ENCODE measurements at places on chromosomes 2 and 18.

- DNase-seq, result no peak
Observed at GRCh38 chr2:21800356-21800755, 676.6 kb downstream of the TDRD15 start.

- no peak for DNase-seq
Observed at GRCh38 chr2:46024146-46024779, 272.9 kb upstream of the EPAS1 start.

- no peak for DNase-seq
Observed at GRCh38 chr2:19987936-19988335, 2.0 kb downstream of the WDR35 start.

- no peak for DNase-seq
Observed at GRCh38 chr2:43724728-43725526, 48.7 kb upstream of the C1GALT1C1L start.

DNA sequence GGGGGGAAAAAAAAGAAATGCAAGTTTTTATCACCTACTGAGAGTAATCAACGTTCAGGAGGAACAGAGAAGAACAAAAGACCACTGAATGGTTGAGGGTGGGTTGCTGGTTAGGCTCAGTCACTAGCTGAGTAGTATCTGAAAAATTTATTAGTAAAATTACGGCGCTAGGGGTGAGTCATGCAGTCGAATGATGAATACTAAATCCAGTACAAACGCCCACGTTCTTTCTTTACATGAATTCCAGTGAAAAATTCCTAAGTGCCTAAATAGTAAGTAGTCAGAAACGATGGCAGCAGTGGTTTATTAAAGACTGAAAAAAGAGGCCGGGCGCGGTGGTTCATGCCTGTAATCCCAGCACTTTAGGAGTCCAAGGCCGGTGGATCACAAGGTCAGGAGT, 52.0 kb downstream of the TEKT4 start:
- no peak for DNase-seq

DNA sequence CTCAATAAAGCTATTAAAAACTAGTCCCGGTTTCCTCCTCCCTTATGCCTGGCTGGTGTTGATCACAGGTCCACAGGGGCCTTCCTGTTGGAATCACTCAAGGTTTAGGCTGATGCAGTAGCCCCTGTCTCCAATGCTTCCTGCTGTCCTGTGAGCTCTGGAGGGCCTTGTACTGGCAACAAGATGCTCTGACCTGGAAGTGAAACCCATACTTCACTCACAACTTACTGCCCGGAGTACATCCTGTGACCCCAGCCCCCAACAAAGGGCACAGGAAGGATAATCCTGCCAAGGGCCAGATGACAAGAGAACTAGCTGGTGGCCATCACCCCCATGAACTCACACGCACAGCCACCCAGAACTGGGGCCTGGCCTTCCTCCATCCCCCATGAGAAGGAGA, 50.3 kb downstream of the ZBTB7C start:
- no peak for DNase-seq

- no peak for DNase-seq
Observed at GRCh38 chr2:212777020-212777491, 238.5 kb upstream of the ERBB4 start.

GRCh38 chr2:232889876-232890401, 19.9 kb downstream of the SNORC start:
- DNase-seq, result peak; percentile 41

GRCh38 chr18:73848656-73849055, 299.0 kb downstream of the FBXO15 start:
- DNase-seq, result no peak

DNA sequence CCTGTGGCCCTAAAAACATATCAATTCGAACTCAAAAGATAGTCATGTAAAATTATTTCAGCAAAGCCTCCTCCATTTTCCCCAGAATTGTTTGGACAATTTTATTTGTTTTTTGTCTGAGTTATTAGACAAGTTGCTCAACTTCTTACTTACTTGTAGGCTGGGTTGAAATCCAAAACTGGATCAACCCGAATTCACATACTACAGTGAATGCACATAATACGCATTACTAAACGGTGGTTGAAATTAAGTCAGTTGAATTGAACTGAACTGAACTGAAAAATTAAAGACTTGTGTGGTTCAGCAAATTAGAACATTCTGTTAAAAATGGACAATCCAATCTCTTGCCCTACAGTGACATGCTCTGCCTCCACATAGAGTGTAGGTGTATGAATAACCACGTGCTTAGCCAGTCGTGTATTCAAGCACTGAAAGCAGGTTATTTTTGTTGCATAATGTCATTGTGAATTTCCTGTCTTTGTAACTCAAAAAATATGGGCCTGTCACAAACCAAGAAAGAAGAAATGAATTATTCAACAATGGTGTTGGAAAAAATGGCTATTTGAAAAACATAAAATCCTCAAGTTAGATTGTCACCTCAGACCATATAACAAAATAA, 441.0 kb downstream of the TXNL1 start:
- no peak for DNase-seq

DNA sequence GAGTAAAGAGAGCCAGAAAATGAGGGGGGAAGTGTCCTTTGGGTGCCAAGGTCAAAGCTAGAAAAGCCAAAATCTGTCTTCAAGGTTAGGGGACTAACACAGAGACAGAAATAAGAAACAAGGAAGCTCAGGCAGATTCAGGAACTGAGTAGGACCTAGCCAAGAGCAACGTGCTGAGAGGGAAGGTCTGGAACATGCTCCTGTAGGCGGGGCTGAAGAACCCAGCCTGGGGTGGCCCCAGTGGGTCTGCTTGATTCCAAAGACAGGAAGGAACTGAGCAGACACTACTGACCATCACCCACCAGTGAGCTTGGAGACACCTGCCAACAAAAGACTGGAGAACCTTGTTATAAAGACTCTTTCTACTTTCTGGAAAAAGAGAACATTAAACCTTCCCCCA, 105.1 kb downstream of the SP3 start:
- no peak for DNase-seq

- no peak for DNase-seq
Observed at GRCh38 chr18:79902640-79903039, 48.8 kb downstream of the SLC66A2 start.

DNA sequence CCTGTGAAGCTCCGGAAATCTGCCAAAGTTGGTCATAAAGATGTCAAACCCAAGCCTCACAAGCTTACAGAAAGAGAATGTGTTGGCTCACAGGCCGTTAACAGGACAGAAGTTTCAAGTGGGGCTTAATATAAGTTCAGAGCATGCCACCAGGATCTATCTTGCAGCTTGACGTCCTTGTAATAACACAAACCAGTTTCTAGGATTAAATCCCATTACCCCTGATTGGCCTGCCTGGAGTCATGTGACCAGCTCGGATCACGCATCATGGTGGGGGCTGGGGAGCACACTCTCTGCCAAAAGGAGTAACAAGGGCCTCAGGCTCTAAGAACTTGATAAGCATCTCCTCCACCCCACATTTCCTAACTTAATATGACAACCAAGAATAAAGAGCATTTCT, 38.9 kb upstream of the SCG2 start:
- DNase-seq, result no peak

- no peak for DNase-seq
Observed at GRCh38 chr2:161135951-161136593, 24.2 kb upstream of the TANK start.

DNA sequence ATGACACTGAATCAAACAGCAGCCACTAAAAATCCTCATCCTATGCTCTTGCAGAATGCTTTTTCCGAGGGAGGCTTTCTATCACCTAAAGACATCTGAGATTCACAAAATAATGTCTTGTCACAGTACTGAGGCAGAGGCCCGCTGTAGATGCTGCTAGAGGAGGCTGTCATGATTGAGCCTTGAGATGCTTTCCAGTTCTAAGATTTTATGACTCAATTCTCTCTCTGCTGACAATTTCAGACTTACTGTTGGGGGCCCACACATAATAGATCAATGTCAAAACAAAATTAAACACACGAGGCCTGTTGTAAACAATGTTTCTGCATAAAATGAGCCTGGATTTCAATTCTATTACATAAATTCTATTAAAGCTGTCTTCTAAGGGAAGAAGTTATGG, 132.7 kb upstream of the ARL4C start:
- no peak for DNase-seq

- no peak for DNase-seq
Observed at GRCh38 chr18:34847408-34847807, 137.3 kb downstream of the DTNA start.

DNA sequence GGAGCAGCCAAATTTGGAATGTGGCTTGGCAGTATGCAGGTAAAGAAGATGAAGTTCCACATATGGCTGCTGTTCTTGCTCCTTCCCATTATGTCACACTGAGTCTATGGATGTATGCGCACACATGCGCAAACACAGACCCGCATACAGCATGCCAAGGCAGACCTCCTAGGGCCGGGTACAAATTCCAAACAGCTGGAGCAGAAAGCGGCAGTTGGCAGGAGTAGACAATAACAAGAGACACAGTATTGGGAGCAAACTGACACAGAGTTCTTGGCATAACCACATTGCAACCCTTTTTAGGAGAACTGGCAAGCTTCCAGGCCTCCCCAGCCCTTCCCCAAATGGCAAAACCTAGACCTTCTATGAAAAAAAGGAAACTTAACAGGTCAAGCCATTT, 268.9 kb downstream of the SP3 start:
- DNase-seq, result no peak

GRCh38 chr2:48529194-48529593, 760 bp upstream of the STON1 start:
- peak; percentile 51 for DNase-seq

GRCh38 chr2:156659694-156660093, 223.5 kb downstream of the GPD2 start:
- DNase-seq, result no peak

- DNase-seq, result peak; percentile 57
Observed at GRCh38 chr2:4381049-4381448, 677.7 kb downstream of the DCDC2C start.

DNA sequence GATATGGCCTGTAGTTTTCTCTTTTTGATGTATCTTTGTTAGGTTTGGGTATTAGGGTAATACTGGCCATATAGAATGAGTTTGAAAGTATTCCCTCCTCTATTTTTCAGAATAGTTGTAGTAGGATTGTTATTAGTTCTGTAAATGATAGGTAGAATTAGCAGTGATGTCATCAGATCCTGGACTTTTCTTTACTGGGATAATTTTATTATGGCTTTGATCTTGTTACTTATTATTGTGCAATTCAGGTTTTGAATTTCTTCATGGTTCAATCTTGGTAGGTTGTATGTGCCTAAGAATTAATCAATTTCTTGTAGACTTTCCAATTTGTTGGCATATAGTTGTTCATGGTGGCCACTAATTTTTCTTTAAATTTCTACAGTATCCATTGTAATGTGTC, 916.6 kb downstream of the CCDC85A start:
- DNase-seq, result no peak

DNA sequence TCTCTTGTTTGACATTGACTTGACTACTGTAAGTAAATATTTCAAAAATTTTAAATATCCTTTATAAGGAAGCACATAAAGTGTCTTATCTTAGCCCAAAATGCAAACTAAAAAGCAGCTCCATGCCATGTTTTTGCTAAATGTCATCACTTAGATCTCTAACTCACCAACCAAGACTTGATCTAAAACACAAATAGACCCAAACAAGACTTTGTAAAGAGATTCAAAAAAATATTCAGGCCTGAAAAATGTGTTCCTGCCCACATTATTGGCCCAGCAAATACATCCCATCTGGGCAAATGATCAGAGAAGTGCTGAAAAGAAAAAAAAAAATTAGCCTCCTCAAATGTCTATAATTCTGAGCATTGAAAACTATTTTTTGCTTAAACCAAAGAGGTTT, 187.6 kb downstream of the MREG start:
- DNase-seq, result no peak

DNA sequence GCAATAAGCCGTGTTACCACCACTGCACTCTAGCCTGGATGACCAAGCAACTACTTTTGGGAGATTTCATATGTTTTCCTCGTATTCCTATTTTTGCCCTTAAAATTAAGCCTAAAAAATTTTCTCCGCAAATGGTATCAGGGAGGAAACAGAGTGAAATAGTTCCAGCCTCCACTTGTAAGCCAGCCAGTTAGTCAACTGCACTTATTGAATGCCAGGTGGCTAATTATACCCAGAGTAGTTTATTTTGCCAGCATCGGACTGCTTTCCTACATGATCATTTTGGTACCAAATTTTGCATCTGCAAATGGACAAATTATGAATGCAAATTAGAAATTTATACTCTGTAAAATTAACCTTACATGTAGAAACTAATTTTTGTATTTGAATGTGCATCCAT, 90.2 kb upstream of the ARHGAP28 start:
- DNase-seq, result no peak

GRCh38 chr2:61380056-61380881, 90.6 kb downstream of the USP34 start:
- DNase-seq, result no peak

GRCh38 chr2:70685771-70686171, 82.2 kb downstream of the ADD2 start:
- DNase-seq, result no peak

GRCh38 chr2:234661175-234661574, 164.3 kb upstream of the ARL4C start:
- DNase-seq, result peak; percentile 24

DNA sequence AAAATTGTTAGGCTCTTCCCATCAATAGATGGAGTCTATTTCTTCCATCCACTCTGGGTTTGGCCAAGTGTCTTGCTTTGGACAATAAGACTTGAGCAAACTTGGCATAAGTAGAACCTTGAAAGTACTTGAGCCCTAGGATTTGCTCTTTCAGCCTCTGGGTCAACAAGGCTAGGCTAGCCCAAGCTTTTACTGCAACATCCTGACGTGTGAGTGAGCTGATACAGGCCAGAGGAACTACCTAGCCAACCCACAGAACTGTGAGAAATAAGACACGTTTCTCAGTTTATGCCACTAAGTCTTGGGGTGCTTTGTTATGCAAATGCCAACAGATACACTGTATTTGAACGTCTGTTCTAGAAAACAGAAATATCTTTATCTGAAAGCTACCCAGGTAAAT, 71.9 kb downstream of the LRP2 start:
- no peak for DNase-seq

DNA sequence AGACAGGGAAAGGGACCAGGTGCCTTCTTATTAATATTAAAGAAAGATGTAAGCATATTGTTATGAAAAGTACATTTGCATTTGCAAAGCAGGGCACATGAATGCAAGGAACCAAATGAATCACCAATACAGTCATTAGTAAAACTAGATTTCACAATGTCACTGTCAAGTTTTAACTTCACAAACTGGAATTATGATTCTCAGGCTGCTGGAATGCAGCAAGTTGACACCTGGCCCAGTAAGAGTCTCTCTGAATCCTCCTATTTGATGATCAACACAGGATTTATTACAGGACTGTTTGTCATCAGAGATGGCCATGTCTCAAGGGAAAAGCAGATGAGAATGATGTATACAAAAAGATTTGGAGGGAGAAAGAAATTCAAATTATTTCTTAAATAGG, 72.9 kb upstream of the STK39 start:
- DNase-seq, result no peak

- no peak for DNase-seq
Observed at GRCh38 chr2:229170916-229171315, 100.2 kb downstream of the PID1 start.

- no peak for DNase-seq
Observed at GRCh38 chr2:218290316-218291261, 1.7 kb downstream of the TMBIM1 start.

All from H1 (cell line).